GM13976 (cell line): ENCODE measurements at places on chromosomes 7 and 10.

DNA sequence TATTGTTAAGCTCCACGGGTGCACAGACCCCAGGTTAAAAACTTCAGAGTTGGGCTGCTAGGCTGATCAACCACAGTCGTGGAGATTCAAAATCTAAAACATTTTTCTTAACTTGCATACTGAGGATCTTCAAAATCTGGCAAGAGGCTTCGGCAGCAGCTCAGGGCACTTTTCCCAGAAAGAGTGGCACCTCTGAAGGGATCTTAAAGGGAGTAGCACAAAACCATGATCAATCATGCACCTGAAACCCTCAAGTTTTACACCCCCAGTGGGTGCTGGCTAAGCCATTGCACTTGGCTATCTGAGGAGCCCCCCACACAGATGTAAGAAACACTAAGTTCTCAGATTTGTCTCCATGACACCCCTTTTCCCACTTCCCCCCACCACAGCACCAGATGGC, 151.7 kb downstream of the CALN1 start:
- DNase-seq, result no peak

GRCh38 chr7:83429493-83429892, 219.4 kb downstream of the SEMA3E start:
- no peak for DNase-seq

GRCh38 chr10:115950320-115950719, 322.7 kb downstream of the GFRA1 start:
- no peak for DNase-seq

DNA sequence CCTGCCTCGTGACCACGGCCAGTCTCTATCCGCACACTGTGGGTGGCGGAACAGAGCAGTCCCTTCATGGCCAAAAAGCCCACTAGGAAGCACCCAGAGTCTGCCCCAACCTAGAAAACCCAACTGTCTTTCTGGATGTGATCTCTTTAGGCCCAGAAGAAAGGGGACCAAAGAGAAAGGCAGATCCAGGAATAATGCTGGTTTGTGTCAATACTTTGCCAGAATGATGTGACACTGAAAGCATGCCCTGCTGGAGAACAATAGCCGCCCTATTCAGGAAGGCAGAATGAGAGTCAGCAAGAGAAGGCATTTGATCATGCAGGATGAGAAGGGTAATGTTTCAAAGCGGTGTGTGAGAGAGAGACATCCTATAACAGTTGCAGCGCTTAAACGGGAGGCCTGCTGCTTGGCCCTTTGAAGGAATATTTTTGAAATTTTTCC, 274.7 kb downstream of the USP6NL start:
- DNase-seq, result no peak

DNA sequence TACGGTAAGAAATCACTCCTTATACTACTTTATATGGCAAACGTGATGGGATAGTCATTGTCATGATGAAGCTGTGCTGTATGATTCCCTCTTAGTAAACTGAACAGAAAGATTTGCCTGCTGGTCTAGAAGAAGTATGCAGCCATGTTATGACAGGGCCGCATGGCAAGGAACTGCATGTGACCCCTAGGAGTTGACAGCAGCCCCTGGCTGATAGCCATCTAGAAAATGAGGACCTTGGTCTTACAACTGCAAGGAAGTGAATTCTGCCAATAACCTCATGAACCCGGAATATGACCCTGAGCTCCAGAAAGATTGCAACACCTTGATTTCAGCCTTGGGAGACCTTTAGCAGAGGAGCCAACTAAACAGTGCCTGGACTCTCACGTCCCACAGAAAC, 193.3 kb downstream of the SEMA3E start:
- DNase-seq, result no peak

DNA sequence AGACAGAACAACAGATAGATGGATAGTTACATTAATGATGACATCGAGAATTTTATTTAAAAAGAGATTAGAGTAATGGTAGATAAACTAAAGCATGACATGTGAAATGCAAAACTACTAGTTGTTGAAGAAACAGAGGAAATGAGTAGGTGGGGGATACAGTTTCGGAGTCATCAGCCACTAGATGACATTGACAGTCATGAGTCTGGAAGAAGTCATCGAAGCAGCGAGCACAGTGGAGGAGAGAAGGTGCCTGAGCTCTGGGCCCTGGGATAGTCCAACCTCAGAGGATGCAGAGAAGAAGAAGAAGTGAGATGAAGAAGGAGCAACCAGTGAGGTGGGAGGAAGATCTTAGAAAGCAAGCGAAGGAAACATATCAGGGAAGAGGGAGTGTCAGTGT, 20.2 kb upstream of the SEC61A2 start:
- DNase-seq, result no peak

- DNase-seq, result peak; percentile 8
These were observed 70.7 kb downstream of the CABCOCO1 start for GRCh38 chr10:61733358-61733940.

GRCh38 chr7:1531979-1532455, 1.5 kb downstream of the MAFK start:
- DNase-seq, result no peak

DNA sequence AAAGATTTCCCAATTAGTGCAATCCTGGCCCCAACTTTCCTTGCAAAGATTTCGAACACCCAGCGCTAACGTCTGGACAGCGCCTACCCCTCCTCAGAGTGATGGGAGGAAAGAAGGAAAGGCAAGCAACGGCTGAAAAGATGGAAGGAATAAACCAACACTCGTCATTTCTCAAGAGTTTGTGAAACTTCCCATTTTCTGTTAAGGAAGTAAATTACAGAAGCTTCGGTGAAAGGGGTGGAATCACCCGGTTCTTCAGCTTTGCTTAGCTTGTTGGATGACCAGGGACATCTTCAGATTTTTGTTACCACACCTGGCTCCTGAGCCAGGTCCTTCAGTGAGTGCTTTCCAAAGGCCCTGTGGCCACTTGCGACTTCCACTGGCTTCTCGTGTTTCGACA, 313.1 kb downstream of the SKIDA1 start:
- no peak for DNase-seq

DNA sequence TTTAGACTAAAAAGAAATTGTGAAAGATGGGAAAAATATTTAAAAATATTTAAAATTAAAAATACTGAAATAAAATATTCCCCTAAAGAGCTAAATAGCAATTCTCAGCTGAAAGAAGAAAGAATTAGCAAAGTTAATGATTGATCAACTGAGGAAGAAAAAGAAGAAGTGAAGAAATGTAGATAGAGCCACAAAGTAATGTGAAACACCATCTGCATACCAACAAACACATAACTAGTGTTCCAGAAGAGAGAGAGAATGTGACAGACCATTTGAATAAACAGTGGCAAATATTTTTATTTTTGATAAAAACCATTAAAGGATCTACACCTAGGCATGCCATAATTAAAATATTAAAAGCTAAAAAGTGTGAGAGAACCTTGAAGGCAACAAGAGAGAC, 784.5 kb upstream of the ZWINT start:
- no peak for DNase-seq

GRCh38 chr10:12390733-12391132, 41.4 kb downstream of the CAMK1D start:
- DNase-seq, result no peak

- DNase-seq, result no peak
These were observed 2.3 kb downstream of the INPP5A start for GRCh38 chr10:132539894-132540293.

DNA sequence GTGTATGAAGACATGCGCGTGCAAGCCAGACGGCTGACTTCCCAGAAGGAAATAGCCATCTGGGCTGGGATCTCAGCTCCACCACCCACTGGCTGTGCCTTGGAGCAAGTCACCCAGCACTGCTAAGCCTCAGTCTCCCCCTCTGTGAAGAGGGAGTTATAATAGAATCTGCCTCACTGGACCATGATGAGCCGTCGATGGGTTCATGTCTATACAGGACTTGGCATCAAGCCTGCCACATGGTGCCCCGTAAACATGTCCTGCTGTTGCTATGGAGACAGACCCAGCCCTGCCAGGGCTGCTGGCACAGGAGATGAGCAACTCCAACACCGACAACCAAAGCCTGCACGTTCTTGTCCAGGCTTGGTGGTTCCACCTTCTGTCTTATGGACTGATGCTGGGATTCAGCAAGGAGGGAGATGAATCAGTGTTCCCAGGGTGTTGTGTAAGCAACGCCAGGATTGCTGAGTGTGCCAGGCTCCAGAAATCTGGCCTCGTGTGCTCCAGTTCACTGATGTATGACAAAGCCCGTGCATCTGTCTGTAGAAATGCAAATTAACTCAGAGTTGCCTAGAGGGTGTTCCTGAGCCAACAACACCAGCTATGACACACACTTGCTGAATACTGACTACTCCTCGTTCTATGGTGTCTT, 5.6 kb downstream of the GPR15LG start:
- DNase-seq, result peak; percentile 66

DNA sequence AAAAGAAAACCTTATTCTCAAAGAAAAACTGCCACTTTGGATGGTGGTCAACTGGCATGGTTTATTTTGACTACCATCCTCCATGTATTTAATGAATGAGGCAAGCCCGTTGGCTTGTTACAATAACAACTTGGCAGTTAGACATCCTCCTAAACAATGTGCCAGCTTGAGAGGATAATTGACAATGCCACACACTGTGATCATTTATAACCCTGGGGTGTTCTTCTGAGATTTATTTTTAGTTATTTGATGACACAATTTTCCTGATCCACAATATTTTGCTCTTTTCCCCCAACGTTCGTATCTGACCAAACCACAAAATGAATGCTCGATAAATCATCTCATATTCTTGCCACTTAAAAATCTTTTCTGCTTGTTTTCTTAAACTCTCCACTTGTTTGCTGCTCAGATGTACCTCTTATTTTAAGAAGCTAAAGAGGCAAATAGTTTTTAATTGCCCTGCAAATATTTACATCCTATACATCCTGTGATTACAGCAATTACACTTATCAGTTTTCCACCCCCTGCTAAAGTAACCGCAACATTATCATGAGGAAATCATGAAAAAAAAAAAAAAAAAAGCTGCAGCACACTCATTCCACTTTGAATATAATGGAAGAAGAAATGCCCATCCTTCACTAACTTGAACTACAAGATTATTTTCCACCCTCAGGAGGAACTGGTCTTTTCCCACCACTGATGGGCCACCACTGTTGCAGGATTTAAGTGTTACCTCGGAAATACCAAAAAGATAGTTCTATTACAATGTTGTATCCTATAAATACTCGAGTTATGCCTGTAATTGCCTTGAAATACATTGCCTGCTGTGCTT, 119.9 kb downstream of the MBL2 start:
- DNase-seq, result no peak

DNA sequence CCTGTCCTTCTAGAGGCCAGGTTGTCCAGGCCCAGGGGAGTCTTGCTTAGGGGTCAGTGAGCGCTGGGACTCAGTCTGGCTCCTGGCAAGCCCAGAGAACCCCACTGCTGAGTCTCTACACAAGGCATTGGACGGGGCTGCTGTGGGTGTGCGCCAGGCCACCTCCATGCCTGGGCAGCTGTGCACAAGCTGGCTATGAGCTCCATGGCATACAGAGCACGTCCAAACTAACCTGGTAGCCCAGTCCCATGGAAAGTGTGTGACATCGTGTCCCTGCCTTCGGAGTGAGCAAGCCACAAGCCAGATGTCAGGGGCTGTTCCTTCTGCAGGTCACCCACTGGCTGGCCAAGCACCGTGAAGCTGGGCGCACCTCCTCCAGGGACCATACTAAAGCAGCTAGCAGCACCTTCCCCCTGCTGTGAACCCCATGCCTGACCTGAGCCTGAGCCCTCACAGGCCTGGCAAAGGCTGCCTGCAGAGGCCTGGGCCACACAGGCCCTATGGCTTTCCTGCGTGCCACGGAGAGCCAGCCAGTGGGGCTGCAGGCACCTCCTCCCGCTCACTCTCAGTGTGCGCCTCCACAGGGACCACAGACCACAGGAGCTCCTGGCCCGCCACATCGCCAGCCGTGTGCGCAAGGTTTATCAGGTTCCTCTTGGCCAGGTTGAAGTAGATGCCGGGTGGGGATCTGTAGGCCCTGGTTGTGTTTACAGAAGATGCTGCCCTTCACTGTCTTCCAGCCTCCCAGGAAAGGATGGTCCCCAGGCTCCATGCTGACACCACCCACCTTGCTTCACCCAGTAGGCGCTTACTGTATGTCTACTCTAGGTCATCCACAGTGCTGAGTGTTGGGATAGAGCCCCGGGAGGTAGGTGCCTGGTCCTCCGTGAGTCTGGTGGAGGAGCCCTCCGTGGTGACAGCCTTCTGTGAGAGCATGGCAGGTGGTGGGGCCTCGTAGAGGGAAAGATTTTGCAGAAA, 219.7 kb downstream of the EBF3 start:
- no peak for DNase-seq

- DNase-seq, result no peak
These were observed 16.9 kb upstream of the GGCT start for GRCh38 chr7:30521532-30521931.

DNA sequence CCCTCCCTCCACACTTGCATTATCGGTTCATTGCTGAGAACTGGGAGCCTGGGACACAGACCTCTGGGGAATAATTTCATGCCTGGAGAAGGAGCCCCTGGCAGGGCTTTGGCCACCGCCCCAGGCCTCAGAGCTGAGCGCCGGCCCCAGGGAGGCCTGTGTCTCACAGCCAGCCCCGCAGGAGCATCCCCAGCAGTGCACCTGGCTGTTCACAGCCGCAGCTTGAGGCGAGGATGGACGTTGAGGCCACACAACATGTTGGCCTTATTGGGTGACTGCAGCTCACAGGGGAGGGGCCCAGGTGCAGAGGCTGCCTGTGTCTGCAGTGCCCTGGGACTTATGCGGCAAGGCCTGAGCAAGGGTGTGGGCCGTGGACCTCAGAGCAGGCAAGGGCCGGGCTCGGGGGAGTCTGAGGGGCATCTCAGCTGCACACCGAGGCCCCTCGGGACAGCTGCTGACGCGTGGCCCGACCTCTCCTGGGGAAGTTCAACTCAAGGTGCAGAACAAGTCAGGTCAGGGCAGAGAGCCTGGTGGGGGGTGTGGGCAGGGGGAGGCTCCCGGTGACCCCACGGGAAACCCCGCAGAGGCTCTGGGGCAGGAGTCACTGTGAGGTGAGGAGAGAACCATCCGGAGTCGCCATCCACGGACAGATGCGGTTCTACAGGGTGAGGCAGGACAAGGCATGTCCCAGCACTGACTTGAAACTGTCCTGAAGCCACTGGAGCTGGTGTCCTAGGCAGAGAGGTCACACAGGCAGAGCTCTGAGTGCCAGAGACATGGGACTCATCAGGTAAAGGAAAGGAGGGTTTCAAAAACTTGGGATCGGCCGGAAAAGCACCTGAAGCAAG, 13.1 kb upstream of the UBE3C start:
- no peak for DNase-seq

GRCh38 chr10:89278900-89279392, 22.9 kb upstream of the IFIT2 start:
- no peak for DNase-seq
